NCI-H1092 treated with DMSO at 0.1 percent for 48 hours (cell line): ENCODE measurements at places on chromosomes 12 and 14.

DNA sequence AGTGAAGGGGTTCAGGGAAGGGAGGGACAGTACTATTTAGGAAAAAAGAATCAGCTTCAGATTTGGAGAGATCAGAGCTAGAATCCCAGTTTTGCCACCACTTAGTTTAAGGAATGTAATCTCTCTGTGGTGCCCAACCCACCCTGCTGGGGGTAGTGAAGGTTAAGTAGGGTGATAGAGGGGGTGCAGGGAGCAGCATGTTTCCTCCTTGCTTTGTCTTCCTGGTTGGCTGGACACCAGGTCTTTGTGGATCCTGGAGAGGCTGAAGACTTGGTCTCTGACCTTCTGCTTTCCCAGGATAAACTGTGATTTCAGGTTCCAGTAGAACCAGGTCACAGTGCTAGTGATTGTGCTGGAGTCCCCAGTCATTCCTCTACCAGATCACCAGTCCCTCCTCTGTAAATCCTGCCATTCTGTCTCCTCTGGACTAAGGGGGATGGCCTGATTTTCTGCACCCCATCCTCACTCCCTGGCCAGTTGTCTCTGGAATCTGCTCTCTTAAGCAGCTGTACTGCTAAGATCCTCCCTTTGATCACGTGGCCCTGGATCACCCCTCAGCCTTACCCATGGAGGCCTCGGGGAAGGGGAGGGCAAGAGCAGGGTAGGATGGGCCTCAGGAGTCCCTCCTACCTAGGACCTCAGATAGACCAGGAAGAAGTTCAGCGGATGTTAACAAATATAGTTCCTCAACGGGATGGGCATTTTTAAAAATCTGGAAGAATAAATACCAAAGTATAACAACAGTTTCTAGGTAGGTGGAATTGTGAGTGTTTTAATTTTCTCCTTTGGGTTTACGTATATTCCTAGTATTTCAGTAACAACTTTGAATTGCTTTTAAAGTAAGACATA, 3.1 kb downstream of the MAP3K12 start:
- no peak for DNase-seq

GRCh38 chr12:130220706-130221100, 58.4 kb downstream of the FZD10 start:
- no peak for DNase-seq

GRCh38 chr14:31828946-31829868, 247.9 kb upstream of the ARHGAP5 start:
- DNase-seq, result no peak

GRCh38 chr14:72855913-72856312, 38.0 kb downstream of the DPF3 start:
- DNase-seq, result no peak

DNA sequence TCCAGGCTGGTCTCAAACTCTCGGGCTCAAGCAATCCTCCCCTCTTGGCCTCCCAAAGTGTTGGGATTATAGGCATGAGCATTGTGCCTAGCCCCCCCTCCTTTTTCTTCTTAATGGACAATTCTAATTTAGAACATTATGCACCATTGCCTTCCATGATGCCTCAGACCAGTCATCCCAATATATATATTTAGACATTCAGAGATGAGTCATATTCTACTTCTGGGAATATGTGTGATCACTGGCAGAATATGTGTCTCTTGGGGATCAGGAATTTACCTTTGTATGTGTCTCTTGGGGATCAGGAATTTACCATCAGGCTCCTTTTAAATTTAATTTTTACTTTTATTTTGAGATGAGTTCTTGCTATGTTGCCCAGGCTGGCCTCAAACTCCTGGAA, 7.5 kb upstream of the CCDC177 start:
- no peak for DNase-seq

DNA sequence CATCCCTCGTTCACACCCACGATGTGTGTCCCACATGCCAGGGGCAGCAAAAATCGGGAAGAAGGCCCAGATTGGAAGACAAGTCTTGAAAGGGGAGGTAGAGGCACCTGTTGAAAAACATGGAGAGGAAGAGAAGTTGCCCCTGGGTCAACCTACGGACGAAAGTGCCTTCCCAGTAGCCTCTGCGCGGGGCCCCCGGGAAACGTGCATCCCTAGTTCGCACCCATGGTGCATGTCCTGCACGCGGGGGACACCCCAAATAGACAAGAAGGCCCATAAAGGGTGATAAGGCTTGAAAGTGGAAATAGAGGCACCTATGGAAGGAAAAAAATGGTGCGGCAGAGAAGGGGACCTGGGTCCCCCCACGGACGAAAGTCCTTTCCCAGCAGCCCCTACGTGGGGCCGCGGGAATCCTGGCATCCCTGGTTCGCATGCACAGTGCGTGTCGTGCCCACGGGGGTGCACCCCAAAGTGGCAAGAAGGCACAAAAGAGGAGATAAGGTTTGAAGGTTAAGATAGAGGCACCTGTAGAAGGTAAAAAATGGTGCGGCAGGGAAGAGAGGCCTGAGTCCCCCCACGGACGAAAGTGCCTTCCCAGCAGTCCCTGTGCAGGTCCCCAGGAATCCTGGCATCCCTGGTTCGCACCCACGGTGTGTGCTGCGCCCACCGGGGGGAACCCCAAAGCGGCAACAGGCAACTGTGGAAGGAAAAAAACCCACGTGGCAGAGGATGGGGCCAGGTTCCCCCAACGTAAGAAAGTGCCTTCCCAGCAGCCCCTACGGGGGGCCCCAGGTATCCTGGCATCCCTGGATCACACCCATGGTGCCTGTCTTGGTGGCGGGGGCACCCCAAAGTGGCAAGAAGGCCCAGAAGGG, 278.3 kb downstream of the ALG10 start:
- no peak for DNase-seq

- DNase-seq, result no peak
Measured at GRCh38 chr14:23062002-23062401, 4.7 kb upstream of the CDH24 start.

DNA sequence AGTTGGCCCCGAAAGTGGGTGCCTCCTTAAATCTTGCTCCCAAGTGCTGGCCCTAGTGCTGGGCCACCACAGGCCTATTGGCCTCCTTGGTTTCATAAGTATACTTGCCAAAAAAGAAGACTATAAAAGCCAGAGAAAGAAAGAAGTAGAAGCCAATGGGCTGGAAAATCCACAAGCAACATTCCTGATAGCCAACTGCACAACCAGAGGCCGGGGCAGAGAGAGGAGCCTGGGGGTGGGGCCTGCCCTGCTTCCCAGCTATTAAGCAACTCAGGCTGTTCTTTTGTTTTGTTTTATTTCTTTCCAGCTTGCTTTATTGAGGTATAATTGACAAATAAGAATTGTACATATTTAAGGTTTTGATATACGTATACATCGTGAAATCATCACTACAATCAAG, 177.2 kb upstream of the NTF3 start:
- no peak for DNase-seq

- DNase-seq, result no peak
Measured at GRCh38 chr12:112978163-112979040, at the start of gene OAS2. OAS2 (plus strand) TSS chr12:112978519; CDS start chr12:112978609, 90 bp downstream.

DNA sequence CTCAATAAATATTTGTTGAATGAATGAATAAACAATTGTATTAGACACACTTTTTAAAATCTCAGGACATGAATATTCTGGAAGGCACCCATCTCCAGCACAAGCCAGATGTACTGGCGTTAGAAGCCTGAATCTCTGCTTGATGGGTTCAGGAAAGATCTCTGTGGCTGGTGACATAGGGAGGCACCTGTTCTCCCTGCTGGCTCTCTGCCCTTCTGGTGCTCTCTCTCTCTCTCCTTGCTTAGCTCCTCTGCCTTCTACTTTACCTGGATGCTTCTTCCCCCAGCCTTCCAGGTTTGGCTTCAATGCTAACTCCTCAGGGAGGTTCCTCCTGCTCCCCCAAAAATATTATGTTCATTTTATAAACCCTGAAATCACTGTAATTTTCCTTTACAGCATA, 1.5 kb downstream of the CYP46A1 start:
- DNase-seq, result no peak

- no peak for DNase-seq
Measured at GRCh38 chr12:108815875-108816594, 41.3 kb downstream of the SSH1 start.

DNA sequence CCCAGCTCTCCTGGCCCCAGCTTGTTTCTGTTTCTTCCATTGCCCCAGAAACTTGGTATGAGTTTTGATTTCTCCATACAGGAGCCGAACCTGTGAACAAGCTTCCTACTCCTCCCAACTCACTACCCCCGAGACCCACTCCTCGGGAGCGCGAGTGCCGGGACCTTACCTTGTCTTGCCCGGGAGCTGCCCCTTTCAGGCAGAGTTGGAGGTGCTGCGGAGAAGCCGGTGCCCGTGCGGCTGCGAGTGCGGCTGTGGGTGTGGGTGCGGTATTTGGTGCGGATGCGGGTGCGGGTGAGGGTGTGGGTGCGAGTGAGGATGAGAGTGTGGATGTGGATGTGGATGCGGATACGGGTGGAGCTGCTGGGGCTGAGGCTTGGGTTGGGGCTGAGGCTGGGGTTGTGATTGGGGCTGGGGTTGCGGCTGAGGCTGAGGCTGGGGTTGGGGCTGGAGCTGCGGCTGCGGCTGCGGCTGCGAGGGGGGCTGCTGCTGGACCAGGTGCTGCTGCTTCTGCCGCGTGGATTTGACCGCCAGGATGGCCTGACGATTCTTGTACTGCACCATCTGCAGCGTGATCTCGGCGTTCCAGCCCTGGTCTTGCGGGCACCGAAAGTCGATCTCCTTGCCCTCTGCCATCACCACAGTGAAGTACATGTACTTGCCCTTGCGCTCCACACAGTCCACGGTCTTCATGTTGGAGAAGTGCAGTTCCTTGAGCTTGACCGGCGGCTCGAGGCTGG, 1.1 kb downstream of the PHLDA1 start:
- peak; percentile 55 for DNase-seq

- no peak for DNase-seq
Measured at GRCh38 chr12:78680596-78680995, 184.0 kb upstream of the SYT1 start.

DNA sequence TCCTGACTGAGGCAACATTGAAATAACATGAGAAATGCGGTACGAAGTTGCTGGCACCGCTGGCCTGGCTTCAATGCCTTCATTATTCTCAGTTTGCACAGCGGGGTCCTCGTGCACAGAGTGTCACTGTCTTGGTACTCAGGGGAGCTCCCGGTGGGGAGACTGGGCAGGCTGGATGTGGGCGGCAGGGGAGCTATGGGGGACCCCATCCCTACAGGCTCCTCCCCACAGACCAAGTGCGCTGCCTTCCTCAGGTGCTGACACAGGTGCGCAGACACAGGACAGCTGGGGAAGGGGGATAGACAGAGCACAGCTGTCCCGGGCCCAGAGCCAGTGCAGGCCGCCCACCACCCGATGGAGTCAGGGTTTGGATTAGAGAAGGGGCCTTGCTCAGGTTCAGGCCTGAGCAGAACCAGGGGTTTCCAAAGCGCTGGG, 270.1 kb downstream of the ADGRD1 start:
- DNase-seq, result no peak

GRCh38 chr14:96202441-96203094, 2.1 kb upstream of the BDKRB2 start:
- no peak for DNase-seq

GRCh38 chr14:95487669-95488084, 28.8 kb downstream of the SYNE3 start:
- no peak for DNase-seq

DNA sequence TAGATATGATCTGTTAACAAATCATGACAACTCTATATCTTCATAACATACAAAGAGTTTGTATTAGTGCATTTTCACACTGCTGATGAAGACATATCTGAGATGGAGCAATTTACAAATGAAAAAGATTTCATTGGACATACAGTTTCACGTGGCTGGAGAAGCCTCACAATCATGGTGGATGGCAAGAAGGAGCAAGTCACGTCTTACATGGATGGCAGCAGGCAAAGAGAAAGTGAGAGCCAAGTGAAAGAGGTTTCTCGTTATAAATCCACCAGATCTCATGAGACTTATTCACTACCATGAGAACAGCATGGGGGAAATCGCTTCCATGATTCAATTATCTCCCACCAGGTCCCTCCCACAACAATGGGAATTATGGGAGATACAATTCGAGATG, 157.6 kb downstream of the DUSP6 start:
- no peak for DNase-seq

DNA sequence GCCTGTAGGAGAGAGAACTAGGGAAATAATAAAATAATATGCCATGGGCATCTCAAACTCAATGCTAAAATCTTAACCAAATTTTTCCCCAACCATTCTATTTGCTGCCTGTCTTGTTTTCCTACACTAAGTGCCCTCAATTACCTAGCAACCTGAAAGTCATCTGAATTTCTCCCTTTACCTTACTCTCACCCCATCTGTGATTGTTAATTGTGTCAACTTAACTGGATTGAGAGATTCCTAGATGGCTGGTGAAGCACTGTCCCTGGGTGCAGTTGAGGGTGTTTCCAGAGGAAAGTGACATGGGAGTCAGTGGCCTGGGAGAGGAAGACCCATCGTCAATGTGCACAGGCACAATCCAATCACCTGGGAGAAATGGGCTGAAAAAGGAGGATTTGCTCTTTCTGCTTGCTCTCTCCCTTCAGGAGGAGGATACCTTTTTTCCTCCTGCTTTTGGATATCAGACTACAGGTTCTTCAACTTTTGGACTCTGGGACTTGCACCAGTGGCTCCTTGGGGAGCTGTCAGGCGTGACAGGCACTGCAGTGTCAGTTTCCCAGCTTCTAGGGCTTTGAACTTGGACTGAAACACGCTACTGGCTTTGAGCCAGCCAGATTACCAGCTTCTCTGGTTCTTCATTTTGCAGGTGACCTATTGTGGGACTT, 100.1 kb downstream of the PPP1R12A start:
- no peak for DNase-seq

DNA sequence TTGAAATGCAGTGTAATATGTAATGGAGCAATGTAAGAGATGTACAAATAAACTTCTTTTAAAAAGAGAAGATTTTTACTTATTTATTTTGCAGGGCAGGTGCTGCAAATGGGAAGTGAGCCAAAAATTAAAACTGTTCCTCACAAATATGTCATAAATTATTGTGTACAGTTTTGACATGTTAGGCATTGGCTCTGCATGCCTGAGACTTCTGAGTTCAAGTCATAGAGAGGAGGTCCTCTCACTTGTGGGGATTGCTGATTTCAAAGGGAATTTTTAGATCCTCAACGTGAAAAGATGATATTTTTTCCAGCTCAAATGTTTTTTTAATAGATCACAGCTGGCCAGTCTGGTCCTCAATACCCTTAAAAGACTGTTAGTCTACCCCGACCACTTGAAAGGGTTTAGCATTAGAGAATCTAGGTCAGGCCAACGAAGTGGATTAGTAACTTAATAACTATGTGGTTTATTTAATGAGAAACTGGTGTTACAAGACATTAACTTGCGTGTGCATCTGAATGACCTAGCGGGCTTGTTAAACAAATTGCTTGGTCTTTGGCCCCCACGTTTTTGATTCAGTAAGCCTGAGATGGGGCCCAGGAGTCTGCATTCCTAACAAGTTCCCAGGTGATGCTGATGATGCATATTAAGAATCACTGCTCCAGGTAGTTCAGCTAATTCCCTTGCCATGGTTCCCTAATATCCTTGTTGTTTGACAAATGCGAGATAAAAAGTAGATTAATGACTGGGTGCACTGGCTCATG, 30.9 kb upstream of the WDR89 start:
- peak; percentile 13 for DNase-seq

GRCh38 chr12:101051901-101052550, 158.0 kb downstream of the SLC5A8 start:
- no peak for DNase-seq

GRCh38 chr14:74685056-74685455, 27.8 kb downstream of the AREL1 start:
- no peak for DNase-seq

GRCh38 chr12:31482816-31483215, 108.1 kb downstream of the DENND5B start:
- DNase-seq, result no peak
